ENCODE measurements at places on chromosomes 6 and 20.

DNA sequence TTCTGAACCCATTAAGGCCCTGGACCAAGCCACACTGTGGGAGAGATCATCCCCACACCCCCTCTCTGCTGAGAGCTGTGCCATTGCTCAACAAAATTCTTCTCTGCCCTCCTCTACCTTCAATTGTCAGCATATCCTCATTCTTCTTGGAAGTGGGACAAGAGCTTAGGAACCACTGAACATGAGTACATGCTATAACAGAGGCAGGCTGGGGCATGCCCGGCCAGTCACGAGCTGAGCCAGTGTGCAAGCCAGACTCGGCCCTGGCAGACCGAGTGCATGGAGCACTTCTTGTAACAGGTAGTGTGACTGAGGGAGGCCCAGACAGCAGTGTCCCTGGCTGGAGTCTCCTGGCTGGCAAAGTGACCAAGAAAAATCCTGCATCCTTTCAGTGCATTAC lies 149.2 kb downstream of the MOXD1 start:
- no peak for DNase-seq

DNA sequence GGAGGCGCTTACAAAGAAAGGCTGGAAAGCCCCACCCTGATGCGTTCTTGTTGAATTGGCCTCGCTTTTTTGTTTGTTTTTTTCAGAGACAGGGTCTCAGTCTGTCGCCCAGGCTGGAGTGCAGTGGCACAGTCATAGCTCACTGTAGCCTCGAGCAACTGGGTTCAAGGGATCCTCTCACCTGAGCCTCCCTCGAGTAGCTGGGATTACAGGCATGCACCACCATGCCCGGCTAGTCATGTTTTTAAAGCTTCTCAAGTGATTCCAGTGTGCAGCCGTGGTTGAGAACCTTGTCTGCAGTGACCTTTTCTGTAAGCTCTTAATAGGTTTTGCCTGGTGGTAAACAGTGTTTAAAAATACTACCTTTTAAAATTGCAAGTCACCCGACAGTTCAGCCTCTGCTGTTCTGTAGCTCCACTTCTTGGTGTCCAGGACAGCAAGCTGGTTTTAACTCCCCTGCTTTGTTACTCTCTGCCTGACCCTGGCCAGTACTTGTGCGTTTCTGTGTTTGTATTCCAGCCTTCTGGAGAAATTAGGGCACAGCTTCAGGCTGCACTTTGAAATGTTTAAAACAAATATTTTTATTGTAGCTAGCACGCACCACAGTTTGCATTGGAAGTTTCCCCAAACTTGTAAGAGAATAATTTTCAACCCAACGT lies 54.4 kb downstream of the KDM1B start:
- DNase-seq, result no peak

- DNase-seq, result no peak
These were observed 43.9 kb upstream of the FABP7 start for GRCh38 chr6:122735582-122735981.

DNA sequence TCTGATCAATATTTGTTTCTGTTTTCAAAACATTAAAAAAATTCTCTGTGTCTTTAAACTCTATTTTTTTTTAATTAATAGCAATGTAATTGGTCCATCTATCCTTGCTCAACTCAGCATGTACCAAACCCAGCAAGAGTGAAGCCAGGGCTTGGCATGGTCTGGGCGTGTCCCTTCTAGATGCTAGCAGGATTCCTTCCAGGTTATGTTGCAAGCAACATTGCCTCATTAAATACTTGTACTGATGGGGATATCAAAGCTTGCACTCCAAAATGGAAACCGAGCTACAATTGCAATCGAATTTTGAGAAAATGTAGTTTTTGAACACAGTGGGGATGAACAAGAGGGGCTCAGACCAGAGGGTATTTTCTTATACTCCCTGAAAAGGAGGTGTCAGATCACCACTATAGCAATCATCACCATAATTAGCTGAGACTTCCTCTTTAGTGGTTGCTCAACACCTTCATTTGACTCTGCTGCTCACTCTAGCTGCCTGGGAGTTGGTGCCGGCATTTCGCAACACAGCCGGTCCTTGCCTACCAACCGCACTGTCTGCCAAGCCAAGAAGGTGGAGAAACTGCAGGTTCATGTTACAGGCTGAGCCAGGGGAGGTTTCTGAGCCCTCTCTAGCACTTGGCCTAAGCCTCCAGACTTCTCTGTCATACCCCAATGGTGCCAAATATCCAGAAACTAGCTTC lies 67.8 kb upstream of the RALGAPA2 start:
- no peak for DNase-seq

DNA sequence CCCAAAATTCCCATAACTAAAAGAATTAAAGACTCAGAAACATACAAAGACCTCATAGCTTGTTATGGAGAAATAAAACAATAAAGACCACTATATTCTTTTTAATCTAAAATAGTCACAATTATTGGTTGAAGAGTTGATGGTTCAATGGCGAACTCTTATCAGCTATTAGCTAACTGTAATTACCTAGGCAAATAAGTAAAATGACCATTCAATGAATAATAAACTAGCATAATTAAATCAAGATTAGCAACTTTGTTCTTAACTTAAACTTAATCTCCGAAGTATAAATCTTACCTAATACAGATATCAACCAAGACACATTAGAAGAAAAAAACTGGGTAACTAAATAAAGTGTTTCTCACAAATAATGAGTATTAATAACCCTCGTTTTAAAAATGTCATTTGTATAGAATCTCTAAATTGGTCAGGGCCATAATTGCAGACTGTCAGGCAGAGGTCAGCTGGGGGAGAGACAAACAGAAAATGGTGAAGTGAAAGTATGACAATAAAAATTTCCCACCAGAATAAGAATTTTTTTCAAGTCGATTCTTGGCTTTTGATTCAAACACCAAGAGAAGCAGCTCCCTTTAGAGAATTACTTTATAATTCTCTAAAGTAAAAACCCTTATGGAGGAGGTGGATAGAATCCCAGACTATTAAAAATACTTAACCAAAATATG lies 1.7 kb downstream of the FKBP5 start:
- DNase-seq, result no peak

- DNase-seq, result peak; percentile 98
These were observed 92.6 kb upstream of the CLDN20 start for GRCh38 chr6:155171109-155171746.

DNA sequence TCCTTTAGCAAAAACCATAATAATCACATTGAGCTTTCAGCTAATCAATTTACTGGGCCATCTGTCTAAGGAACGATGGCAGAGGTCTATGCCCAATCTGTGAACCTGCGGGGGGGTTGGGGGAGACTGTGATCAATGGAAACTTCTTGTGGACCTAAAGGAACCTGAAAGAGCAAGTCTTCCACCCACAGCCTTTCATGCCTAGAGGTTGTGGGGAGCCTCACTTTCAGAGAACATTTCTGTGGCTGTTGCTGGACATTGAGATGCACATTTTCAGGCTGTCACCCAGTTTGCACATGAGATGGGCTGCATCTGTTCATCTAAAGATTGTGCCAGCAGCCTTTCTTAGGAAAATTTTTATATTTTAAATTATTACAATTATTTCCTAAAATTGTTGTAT lies 310.0 kb upstream of the SPTLC3 start:
- DNase-seq, result no peak

DNA sequence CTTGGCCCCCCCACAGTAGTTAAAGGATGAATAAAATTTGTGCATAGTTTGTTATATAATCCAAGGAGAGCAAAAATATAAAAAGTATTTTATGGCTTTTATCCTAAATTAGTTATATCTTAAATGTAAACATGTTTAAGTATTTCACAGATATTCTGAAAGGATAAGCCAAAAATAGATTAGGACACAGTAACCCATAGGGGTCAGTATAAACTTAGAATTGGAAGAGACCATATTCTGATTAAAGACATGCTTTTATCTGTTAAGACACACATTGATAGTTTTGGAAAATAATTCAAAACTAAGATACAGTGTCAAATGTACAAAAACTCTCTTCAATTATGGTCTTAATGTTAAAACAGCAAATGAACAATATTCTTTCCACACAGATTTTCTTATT lies 4.5 kb upstream of the SERINC1 start:
- peak; percentile 16 for DNase-seq

GRCh38 chr20:41225091-41225490 lies 87.7 kb downstream of the PLCG1 start:
- DNase-seq, result no peak

DNA sequence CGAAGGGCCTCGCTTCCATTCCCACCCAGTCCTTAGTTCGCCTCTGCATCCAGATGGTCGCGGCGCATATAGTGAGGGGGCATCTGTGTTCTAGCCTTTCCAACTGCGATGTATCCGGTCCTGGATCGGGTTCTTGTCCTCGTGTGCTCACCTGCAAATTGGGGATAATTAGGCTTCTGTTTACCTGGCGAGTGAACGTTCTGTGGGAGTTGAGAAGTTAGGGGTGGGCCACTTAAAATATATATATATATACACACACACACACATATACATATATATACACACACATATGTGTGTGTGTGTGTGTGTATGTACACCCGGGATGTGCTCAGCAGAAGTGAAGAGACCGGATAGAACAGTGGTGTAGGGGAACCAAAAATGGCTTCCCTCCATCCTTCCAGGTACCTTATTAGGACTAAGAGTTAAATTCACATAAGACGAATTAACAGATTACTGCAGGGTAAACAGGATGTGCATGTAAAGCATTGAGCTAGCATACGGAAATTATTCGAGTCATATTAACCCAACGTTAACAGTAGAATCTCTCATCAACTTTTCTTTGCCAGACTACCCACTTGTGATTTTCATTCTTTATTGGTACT lies 537 bp downstream of the CSTF1 start:
- peak; percentile 12 for DNase-seq

- DNase-seq, result no peak
These were observed 6.1 kb downstream of the AMD1 start for GRCh38 chr6:110880651-110881050.

- no peak for DNase-seq
These were observed 163.9 kb upstream of the SULF2 start for GRCh38 chr20:47949230-47949629.

DNA sequence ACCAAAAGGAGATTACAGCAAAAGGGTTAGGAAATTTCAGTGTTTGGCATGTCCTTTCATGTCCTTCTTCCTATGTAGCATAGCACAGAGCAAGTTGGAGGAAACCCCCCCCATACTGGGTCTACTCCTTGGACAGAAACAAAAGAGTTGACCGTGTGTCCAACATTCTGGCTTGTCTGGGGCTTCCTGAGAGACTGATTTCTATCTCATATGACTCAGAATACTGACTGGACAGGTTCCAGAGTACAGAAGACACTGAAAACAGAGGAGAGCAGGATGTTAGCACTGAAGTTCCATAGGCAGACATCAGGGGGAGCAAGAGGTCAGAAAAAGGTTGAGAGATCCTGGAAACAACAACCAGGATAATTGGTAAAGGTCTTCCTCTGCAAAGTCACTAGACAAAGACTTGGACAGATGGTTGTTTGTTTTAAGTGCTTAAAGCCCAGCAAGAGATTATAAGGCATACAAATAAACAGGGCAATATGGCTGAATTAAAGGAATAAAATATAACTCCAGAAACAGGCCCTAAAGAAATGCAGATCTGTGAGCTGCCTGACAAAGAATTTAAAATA lies 48.4 kb downstream of the USP49 start:
- peak; percentile 93 for DNase-seq

- no peak for DNase-seq
These were observed 158.3 kb downstream of the DLL1 start for GRCh38 chr6:170132561-170132991.

DNA sequence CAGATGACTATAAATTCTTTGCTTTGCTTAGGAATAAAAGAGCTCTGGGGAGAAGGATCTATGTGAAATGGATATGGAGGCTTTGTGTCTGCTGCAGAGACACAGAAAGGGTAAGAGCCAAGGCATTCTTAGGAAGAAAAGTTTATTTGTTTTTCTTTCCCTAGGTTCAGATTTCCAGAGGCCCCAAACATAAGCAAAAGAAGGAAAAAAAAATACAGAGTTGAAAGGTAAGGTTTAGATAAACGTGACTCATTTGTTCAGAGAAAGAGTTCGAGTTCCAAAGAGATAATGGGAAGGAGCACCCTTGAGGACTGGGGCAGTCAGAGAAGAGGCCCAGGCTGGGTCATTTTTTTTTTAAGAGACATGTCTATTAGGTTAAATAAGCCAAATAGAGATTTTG lies 27.4 kb upstream of the BMP5 start:
- DNase-seq, result no peak

DNA sequence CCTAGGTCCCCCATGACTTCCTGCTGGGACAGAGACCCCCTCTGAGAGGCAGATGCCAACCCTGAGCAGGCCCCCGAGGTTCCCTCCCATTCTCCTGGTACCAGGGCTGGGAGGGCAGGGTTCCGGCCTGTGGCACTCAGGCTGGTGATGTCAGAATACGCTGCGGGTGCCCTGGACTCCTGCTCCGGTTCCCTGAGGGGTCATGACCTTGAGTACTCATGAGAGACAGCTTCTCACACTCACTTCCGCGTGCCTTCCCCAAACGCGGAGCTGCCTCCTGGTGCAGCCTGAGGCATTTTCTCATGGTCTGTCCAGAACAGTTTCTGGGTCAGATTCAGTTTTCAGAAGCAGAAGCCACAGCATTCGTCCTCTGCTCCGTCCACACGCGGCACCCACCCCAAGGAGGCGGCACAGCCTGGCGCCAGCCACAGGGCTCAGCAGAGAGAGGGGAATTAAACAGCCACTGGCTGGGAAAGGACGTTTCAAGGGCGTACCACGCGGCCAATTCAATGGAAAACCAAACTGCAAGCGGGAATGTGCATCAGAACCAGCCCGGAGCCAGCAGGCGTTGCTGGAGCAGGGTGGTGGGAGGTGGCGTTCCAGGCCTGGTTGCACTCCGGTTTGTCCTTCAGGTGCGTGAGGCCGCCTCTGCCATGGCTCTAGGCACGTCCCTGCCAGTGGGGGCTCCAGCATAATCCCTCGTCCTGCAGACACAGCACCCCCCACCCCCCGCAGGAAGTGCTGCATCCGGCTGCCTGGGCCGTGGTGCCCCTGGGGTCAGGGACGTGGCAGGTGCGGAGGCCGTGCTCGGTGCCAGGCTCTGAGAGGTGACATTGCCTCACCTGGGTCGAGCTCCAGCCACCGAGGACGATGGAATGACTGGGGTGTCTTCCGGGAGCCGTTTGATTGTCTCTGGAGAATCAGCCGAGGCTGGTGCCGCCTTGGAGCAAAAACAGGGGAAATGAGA lies 58.3 kb upstream of the BHLHE23 start:
- no peak for DNase-seq

GRCh38 chr6:88629838-88630494 lies 333.5 kb downstream of the RNGTT start:
- DNase-seq, result peak; percentile 5

- DNase-seq, result peak; percentile 34
These were observed 18.5 kb downstream of the FRMD1 start for GRCh38 chr6:168060521-168060931.

GRCh38 chr6:4675121-4675520 lies 101.1 kb upstream of the CDYL start:
- no peak for DNase-seq

- DNase-seq, result no peak
These were observed 92.6 kb upstream of the PREP start for GRCh38 chr6:105495515-105495914.

DNA sequence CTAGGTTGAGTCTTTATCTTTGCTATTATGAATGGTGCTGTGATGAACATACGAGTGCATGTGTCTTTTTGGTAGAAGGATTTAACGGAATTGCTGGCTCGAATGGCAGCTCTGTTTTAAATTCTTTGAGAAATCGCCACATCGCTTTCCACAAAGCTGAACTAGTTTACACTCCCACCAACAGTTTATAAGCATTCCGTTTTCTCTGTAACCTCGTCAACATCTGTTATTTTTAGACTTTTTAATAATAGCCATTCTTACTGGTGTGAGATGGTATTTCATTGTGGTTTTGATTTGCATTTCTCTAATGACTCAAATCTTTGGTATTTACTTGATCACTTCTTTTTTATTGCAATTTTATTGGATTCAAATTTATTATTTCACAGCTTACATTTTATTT lies 117.4 kb upstream of the HDGFL1 start:
- peak; percentile 67 for DNase-seq

- no peak for DNase-seq
These were observed 265.2 kb downstream of the CENPW start for GRCh38 chr6:126605089-126605488.

All from fibroblast of skin of right biceps (primary cell).